ENCODE measurements at places on chromosomes 2 and 18.

DNA sequence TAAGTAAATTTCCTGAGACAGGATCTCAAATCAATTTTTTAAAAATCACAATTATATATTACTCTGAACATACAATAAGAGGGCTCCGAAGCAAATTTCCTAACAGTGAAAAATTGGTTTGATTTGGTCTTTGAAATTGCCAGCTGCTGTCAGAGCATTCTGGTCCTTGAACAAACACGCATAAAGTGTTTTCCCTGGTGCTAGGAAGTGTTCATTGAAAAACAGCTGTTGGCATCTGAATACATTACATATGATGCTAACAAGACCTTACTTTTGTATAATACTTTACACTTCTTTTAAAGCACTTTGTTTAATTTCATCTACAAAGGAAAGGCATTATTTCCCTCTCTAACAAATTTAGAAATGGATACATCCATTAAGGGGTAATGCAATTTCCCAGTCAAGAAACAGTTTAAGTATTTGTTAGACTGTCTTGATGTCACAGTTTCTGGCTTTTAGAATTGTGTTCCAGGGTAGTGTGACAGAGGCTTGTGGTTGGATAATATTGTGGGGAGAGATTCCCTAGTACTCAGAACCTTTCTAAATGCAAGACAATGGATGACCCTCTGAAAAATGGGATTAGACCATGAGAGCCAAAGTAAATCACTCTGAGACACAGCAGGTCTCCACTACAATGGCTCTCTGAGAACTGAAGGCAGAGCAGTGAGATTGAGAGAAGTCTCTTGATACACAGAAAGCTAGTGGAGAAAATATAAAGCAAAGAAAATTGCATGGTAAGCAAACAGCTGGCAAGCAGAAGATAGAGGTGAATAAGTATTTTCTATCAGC lies 299.0 kb downstream of the TRIB2 start:
- DNase-seq = no peak

DNA sequence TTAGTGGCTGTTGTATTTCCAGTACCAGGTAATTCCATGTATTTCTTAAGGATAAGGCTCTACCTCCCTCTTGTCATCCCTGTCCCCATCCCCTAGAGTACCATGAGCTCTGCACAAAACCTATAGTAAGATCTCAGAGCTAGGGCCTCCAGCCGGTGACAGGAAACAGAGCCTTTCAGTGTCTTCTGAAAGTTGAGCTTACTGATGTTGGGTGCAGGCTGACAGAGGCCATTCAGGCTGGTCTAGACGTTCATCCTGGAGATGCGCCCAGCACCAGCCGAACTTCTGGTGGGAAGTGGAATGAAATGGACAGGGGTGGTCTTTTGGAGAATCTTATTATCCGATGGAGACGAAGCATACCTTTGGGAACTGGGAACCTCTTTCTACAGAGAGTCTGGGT lies 16.7 kb upstream of the LYPD6B start:
- no peak for DNase-seq

DNA sequence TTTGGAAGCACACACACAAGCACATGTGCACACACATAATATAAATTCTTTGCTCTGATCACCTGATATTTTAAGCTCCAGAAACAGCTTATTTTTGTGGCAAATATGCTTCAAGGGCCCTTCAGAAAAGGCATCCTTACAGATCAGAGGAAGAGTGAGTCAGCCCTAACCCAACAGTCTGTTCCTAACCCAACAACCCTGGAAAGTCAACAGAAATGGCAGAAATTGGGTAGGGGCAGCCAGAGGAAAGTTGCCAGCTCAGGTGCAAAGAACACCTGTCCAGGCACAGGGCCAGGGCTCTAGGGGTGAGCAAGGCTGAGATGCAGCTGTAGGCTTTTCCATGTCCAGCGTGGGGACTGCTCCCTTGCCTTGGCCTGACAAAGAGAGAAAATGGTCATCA lies 6.4 kb upstream of the NCKAP5 start:
- DNase-seq = no peak

DNA sequence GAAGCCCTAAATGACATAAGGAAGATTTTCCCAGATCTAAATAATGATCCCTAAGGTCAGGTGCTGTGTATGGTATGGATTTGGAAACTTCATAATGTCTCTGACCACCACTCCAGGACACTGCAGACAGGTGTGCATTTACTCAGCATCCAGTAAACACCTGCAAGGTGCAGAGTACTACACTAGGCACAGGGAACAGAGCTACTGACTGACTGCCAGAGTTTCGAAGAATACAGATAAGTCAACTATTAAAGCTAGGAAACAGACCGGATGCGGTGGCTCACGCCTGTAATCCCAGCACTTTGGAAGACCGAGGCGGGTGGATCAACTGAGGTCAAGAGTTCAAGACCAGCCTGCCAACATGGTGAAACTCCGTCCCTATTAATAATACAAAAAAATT lies 65.0 kb downstream of the ATP8B1 start:
- no peak for DNase-seq

GRCh38 chr2:121723316-121723715 lies 13.4 kb downstream of the NIFK start:
- DNase-seq = no peak

DNA sequence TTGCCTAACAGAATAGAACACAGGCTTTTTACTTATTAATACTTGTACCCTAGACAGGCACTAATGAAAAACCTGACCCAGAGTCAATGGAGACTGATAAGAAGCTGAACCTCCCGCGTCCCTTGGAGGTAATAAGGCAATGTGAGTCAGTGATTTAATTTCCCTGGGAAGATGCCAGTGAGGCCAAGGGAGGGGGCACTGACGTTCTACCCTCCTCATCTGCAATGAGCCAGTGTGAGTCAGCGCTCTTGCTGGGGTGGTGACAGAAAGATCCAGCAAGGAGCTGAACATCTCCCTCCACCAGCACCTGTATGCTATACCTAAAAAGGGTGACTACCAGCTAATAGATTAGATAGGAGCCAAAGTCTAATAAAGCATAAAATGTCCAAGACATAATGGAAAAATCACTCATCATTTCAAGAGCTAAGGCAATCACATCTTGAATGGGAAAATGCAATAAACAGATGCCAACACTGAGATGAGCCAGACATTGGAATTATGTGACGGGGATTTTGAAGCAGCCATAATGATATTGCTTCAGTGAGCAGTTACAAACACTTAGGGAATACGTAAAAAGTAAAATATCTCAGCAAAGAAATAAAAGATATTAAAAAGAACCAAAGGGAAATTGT lies 116.9 kb downstream of the TPGS2 start:
- DNase-seq = no peak

DNA sequence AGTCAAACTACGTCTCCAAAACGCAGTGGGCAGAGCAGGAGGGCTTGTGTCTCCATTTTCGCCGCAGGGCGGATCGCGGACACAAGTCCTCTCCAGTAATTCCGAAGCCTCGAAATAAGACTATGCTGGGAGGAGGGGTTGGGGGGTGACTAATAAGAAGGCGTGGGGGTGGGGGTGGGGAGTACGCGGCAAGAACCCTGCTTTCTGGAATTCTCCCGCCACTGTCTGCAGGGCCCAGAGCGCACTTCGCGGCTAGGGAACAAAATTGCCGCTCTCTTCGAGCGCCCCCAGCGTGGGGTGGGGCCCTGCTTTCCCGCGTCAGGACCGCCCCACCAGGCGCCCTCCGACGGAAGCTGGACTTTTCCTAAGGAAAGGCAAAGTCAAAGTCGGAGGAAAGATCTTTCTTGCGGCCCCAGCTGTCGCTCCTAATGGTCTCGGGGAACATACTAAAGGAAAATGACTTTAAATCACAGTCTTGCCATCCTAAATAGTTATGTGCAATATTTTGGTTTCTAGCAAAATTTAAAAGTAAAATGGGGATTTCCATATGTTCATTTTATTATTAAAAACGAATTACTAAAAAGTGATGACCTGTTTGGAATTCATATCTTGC lies 11.9 kb downstream of the NR4A2 start:
- DNase-seq = peak; percentile 19

DNA sequence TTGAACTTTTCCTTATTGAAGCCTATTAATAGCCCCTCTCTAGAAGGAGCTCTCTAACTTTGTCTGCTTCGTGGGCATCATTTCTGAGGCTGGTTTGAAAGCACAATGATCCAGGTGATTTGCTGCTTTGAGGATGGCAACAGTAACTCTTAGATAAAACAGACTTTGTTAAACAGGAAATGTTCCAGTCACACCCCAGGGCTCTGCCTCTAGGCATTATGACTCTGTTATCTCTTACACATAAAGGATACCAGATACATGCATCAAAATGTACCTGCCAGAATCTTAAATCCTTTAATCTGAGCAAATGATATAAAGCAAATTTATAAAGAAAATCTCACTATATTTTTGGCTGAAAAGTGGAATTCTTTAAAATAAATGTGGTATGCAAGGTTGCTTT lies 52.3 kb downstream of the GAD1 start:
- no peak for DNase-seq

DNA sequence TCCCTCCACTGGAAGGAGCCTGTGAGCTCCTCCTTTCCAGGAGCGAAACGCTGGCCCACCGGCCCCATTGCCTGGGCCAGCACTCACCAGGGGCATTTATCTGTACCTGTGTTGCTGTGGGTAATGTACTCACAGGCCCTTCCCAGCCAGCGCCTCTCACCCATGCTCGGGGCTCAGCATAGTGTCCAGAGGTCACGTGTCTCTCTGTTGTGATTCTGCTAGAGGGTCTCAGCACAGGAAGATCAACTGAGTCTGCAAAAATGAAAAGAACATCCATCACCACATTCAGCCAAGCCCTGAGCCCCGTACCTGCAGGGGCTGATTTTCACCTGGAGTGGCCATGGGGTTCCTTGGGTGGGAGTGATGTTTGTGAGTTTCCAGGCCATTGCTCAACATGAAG lies 103.1 kb upstream of the TPO start:
- no peak for DNase-seq

DNA sequence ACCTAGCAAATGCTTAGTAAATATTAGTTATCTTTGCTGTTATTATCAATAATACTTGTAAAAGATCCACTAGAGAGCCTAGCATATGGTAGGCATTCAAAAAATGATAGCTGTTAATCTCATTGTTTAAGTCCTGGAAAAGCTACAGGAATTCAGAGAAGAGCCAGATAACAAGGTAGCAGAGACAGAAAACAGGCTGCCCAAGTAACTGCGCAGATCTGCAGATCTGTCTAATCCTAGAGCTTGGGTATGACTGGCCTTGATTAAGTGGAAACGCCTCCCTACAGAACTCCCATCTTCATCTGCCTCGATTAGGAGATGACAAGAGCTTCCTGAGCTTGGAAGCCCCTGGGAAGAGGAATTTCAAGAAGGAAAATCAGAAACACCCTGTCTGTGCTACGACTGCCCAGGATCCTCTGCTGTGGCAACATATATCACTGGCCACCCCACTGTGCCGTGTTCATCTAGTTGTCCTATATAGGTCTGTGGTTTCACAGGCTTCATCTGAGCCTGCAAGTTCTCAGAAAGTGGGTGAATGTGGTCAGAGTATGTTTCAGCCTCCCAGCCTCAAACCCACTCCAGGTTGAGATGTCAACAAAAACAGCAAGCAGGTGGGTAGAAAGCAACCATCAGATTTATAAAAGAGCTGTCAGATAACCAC lies 151.5 kb upstream of the PKDCC start:
- DNase-seq = no peak

- no peak for DNase-seq
These were observed 154.8 kb upstream of the PGAP1 start for GRCh38 chr2:197081294-197081693.

GRCh38 chr2:31729442-31730092 lies 148.8 kb upstream of the SRD5A2 start:
- no peak for DNase-seq

GRCh38 chr2:69767034-69767433 lies 25.1 kb downstream of the ANXA4 start:
- DNase-seq = no peak
